Gastroesophageal sphincter (tissue), 4 donors: ENCODE measurements at places on chromosomes 2 and 18. TPM values are rescaled to one million over a fixed set of nuclear protein-coding genes. Genes with fewer than 3 reads are reported as not detected.
A peak's percentile ranks its signal among the peaks of the same experiment; 100 is the strongest.

PDE11A gene
- total RNA-seq: 1.9 TPM

AOX1 gene
- total RNA-seq: 125 TPM

COL3A1 gene
- total RNA-seq: 211 TPM

PLGLB1 gene
- 4.3 TPM for total RNA-seq

DUSP19 gene
- total RNA-seq: 7.1 TPM

FAP gene
- total RNA-seq: 4.6 TPM

ACAA2 gene
- 90.3 TPM for total RNA-seq

DNA sequence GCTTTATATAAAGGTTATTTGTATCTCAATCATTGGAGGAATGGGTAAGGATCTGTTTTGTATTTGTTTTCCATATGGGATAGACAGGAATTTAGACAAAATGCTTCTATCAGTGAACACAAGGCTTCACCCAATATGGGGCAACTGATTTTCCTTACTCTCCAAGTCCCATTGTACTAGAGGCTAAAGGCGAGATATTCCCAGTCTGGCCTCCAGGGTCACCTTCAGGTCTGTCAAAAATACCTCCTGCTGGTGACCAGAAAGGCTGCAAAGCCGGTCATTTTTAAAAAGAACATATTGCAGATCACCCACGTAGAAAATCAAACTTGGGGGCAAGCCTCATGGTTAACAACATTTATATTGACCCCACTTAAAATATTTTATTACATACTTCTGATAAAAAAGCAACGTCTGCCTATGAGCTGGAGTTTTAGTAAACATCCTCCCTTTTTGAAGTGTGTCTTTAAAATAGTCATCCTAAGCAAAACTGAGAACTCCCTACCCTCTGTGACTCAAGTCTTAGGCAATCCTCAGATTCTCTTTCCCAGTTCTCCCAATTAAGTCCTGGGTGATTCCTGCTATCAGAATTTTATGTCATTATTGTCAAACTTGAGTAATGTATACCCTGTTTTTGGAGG lies 276.6 kb downstream of the MREG start:
- ATAC-seq: peak; percentile 43

DNA sequence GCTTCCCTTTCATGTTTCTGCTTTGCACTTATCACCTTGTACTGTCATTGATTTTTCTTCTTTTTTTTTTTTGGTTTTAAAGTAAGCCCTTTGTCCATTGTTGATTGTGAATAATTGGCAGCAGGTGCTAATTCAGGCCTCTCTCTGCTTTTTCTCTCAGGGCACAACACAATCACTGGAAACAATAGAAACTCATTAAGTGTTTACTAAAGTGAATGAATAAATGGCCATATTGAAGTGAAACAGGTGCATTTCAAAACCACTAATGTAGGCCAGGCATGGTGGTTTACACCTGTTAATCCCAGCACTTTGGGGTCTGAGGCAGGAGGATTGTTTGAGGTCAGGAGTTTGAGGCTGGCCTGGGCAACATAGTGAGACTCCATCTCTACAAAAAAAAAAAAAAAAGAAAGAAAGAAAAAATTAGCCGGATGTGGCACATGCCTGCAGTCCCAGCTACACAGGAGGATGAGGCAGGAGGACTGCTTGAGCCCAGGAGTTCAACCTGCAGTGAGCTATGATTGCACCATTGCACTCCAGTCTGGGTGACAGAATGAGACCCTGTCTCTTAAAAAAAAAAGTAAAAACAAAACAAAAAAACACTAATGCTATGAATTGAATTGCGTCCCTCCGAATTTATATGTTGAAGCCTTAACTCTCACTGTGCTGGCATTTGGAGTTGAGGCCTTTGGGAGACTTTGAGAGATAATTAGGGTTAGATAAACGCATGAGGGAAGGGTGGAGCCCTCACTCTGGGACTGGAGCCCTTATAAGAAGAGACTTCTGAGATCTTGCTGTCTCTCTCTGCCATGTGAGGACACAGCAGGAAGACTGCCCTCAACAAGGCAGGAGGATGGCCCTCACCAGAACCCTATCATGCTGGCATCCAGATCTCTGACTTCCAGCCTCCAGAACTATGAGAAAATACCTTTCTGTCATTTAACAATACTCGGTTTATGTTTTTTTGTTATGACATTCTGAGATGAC lies 19.9 kb downstream of the SLC38A11 start:
- ATAC-seq: no peak

DNA sequence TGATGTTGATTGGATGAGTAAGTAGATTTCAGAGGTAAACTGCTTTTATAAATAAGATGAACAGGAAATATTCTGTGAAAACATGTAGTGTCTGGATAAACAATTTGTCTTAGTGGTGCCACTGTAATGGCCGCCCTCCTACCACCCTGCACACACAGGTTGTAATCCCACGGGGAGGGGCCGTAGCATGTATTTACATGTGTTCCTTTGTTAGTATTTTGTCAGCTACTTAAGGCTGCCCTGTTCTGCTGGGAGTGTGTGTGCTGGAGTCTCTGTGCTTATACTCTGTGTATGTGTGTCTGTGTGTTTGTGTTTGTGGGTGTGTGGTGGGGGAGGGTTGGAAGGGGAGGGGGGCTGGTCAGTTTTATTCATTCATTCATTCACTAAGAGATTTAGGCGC lies 5.1 kb downstream of the TSHZ1 start:
- ATAC-seq: no peak

GRCh38 chr2:102081606-102082005 lies 60.9 kb upstream of the IL1R1 start:
- ATAC-seq: no peak

- no peak for ATAC-seq
These were observed 359.7 kb downstream of the MBD2 start for GRCh38 chr18:53864770-53865169.

DNA sequence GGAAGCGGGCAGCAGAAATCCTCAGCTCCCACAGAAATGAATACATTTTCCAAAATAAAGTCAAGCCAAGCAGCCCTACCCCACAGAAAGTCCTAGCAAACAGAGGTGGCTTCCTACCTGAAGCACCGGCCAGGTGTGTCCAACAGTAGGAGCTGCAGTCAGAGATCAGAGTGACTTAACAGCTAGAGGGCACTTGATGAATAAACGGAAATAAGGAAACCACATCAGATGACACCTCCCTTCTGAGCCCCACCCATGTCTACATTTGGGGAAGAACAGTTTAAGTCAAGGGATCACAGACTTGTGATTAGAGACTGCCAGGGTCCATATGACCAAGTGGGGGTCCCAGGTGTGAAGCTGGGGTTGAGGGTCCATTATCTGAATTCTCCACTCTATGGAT lies at the start of gene CXCR1:
CXCR1 (minus strand) TSS at position 172 of the 400 bp plus-strand sequence. CDS start 1,751 bp downstream, outside the sequence.
- no peak for ATAC-seq

DNA sequence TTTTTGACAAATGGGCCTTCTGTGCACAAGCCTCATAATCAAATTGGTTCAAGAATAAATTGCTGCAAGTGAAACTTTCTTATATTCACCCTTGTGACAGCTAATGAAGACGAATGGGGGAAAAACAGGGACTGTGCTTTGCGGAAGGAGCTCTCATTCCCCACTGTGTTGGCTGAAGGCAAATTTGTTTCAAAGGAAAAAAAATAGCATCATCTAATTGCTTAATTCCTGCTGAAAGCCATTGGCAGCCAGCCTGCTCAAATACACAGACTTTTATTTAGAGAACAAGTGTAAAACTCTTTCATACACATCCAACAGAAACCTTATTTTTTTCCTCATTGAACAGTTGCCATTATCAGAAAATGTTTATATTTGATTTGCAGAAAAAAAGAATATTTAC lies 172.3 kb downstream of the ARL6IP6 start:
- ATAC-seq: no peak

DNA sequence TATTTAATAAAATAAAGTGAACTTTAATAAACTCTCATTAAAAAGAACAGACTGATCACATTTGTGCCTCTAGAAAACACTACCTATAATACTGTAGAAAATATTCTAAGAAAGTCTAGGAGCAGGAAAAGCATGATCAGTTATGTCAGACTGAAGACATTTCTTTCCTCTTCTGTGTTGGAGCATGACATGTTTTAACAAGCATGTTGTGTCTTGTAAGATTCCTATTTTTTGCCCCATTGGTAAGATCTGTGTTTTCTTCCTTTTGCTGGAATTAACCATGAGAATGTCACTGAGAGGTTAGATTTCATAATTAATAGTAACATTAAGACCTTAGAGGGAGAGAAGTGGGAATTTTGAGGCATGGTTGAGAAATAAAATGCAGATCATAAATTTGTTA lies 27.7 kb downstream of the LAMA3 start:
- ATAC-seq: no peak

DNA sequence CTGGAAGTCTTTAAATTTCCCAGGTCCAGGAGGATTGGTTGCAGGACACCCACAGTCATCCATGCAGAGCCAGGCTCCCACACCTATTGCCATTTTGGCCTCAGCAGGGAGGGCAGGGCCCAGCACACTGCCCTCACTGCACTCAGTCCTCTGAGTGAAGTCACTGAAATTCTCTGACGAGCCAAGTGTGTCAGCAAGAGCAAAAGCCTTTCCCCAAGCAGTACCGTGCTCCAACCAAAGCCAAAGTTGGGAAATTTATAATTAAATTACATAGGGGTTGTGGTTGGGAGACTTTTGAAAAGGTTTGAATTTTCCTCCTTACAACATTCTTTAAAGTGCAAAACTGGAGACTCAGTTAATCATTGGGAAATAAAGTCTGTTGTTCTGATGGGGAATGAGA lies 98.5 kb upstream of the CD226 start:
- peak; percentile 53 for ATAC-seq

DNA sequence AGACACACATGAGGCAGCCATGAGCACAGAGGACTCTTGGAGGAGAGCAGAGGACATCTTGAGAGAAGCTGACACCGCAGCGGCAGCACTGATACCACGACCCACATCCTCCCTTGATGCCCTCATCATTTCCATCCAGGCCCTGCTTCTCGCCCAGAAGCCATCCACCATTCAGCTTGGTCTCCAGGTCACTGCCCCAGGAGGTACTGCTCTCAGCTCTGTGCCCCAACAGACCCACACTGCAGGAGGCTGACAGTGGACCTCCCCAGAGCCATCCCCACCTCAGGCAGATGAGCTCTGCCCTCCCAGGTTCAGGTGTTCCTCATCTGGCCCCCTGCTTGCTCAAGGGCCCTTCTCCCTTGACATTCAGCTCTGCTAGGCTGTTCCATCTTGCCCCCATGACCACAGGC lies 74.9 kb downstream of the ACKR3 start:
- no peak for ATAC-seq

DNA sequence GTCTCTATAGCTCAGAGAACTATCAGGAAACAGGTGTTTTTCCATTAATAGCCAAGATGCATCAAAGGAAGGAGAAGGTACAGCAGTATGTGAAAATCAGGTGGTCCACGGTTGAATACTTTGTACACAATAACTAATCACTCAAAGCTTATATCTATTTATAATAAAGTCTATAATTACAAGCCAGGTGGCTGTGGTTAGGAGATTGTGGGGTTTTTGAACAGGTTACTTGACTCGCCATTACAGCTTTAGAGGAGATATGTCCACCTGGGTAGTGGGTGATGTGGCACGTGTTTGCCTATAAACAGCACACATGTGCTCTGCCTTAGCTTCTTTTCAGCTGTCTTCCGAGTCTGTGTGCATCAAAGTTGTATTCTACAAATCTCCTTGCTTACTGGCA lies 892.2 kb upstream of the ZEB2 start:
- ATAC-seq: no peak

DNA sequence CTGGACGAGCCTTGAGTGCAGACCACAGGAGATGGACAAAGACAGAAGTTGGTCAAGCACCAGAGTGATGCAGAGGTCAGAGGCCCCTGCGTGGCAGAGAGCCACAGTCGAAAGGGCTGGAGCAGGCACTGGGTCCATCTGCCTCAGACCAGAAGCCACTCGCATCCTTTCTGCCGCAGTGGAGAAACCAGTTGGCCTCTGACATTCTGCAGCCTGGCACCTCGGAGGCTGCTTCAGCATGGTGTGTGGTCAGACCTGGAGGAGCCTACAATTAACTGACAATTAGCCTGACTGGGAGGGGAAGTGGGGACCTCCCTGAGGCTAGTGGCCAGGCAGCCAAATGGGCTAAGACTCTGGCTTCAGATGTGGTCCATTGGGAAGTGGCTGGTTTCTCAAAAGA lies 111.1 kb downstream of the SGPP2 start:
- no peak for ATAC-seq

DNA sequence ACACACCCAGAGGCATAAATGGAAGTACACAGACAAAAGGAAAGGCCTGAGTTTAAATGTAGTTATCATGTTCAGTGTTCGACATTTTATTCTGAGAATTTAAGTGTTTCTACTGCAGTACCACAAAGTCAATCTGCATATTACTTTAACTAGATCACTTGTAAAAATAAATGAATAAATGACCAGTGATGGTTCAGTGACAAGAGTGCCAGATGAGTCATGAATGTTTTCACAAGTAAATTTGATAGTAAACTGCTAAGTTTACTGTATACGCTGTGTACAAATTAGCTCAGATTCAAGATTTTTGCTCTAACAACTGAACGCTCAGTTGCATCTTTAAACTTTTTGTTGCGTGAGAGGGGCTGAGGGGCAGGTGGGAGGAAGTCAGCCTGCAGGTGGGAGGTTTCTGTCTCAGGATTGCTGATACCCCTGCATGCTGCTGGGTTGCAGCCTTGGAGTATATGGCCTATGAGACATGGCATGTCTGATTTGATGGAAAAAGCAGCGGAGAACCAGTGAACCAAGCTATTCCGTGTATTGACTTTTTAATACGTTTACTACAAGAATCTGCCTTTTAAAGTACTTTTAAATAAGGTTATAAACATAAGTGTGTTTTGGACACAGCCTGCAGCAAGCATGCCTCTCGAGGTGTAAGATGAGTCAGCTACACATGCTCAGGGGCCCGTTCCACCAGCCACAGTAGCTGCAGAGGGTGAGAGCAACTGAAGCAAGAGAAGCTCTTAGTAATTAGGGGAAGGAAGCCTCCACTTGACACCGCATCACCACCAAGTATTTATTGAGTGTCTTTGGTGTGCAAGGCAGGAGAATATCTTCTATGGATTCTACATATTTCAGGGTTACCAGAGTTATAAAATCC lies 245.1 kb downstream of the NEDD4L start:
- ATAC-seq: no peak

DNA sequence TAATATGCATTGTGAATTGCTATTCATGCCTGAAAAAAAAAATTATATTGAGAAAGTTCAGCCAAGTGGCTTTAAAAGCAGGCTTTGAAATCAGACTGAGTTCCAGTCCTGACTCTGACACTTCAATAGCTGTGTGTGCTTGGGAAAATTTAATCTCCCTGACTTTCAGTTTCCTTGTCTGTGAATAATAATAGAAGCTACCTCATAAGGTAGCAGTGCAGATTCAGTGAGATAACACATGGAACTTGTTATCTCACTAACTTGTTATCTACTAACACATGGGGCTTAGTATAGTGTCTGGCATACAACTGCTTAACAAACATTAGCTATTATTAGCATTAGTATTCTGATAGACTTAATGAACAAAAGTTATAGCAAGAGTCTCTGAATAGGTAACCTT lies 14.9 kb downstream of the ALS2 start:
- no peak for ATAC-seq

DNA sequence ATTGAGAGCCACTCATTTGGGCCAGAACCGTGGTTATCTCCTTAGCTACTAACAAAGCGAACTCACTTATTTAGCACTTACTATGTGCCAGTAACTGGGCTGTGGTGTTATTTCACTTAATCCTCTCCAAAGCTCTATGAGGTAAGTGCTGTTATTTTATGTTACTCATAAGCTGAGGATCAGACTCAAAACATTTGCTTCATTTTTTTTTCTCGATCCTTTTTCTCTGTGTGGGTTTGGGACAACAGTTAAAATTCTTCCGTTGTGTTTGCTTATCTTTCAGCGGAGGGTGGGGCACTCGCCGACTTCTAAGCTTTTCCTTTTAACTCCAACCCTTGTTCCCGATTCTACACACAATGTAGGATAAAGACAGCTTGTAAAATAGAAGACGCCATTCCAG lies 52.8 kb downstream of the TMEM178A start:
- ATAC-seq: no peak
